ENCODE measurements at places on chromosomes 11 and 22. TPM values are rescaled to one million over a fixed set of nuclear protein-coding genes. Genes with fewer than 3 reads are reported as not detected.

Gene IFITM1
- total RNA-seq, result 0.42 TPM

Gene MYEOV
- 2.9 TPM for total RNA-seq

Gene FSHB
- not detected for total RNA-seq

Gene VWCE
- total RNA-seq, result 1.6 TPM

Gene SEC14L2
- total RNA-seq, result 44.2 TPM

Gene TMEM191C
- total RNA-seq, result 0.30 TPM

Gene MN1
- total RNA-seq, result 1.8 TPM

Gene GRM5
- total RNA-seq, result 0.05 TPM

Gene MB
- not detected for total RNA-seq

Gene CLMP
- total RNA-seq, result 111 TPM

Gene MISFA
- total RNA-seq, result not detected

Gene ARHGEF12
- 86.1 TPM for total RNA-seq

Gene BACE1
- total RNA-seq, result 34.1 TPM

Gene C11orf91
- total RNA-seq, result not detected

Gene APLNR
- not detected for total RNA-seq

Gene STK33
- 4.3 TPM for total RNA-seq

Gene CCDC15
- total RNA-seq, result 1.9 TPM

Gene BLID
- total RNA-seq, result 46.5 TPM

Gene C22orf42
- total RNA-seq, result not detected

Gene SEZ6L
- not detected for total RNA-seq

Gene IGLL1
- total RNA-seq, result not detected

Gene RRAS2
- total RNA-seq, result 55.8 TPM

Gene UPK3A
- not detected for total RNA-seq

Gene SLC22A6
- not detected for total RNA-seq

Gene BAIAP2L2
- under 0.01 TPM for total RNA-seq

Gene FREY1
- total RNA-seq, result 1.1 TPM

Gene MAPK8IP1
- 3.6 TPM for total RNA-seq

Gene GAL3ST1
- 0.18 TPM for total RNA-seq

Gene OR5T3
- not detected for total RNA-seq

Measured in smooth muscle cell of the umbilical artery (primary cell).